NK-92 treated with Interleukin-12 subunit alpha and Interleukin-12 subunit beta, amount 100 ng/mL, for 24 hours (cell line): ENCODE measurements at places on chromosomes 13 and 19.

- DNase-seq: no peak
Measured at GRCh38 chr19:15538774-15539173, 30.4 kb downstream of the CYP4F22 start.

DNA sequence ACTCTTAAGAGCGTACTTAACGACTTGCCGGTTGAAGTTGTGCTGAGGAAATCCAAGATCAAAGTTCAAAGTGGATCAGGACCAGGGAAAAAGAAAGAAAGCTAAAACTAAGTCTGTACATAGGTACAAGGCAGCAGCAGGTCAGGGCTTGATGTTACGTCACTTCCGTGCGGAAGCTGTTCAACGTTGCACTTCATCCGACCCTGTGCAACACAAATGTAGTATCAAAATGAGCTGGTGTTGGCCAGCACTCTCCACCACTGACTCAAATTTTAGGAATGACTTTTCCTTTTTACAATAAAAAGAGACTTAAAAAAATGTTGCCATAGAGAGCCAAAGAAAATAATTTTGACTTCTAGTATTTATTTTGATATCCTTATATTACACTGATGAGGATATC, 1315.4 kb downstream of the EFNB2 start:
- DNase-seq: no peak

- no peak for DNase-seq
Measured at GRCh38 chr13:48772908-48773307, 119.2 kb downstream of the CYSLTR2 start.

DNA sequence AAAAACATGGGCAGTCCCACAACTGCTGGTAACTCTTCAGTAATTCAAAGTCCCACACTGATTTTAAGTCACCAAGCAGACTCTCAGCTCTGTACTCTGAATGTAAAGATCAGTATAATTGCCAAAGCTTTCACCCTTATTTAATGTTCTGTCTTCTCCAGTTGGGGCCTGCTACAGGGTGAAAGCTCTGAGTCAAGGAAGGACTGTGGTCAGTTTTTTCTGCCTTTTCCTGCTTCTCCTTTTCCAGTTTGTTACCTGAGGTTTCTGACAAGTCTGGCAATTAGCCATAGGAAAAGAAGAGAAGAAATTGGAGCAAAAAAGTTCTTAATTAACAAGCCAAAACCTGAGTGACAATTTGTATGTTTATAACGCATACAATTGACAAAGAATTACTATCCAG, 279.3 kb downstream of the RBM26 start:
- no peak for DNase-seq

- no peak for DNase-seq
Measured at GRCh38 chr13:22320991-22321390, 650.1 kb downstream of the FGF9 start.

DNA sequence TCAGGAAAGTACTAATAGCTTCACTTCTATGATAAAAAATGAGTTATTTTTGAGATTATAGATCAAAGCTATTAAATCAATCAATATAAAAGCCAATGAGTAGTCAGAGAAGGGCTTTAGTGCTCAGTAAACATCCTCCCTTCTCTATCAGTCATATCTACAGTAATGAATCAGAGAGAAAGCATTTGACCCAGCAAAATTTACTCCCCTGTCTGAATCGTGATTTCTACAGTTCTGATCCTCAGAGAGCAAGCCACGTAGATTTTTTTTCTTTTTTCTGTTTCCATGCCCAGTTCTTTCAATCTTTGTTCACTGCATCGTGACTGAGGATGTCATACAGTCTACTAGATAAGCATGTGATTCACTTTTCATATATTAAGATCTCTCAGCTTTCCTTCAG, 16.2 kb upstream of the MBNL2 start:
- DNase-seq: no peak

DNA sequence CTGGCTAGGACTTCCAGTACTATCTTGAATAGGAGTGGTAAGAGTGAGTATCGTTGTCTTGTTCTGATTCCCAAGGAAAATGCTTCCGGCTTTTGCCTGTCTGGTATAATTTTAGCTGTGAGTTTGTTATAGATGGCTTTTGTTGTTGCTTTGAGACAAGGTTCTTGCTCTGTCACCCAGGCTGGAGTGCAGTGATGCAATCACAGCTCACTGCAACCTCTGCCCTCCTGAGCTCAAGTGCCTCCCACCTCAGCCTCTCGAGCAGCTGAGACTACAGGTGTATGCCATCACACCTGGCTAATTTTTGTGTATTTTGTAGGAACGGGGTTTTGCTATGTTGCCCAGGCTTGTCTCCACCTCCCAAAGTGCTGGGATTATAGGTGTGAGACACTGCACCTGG, 6.1 kb upstream of the ZNF543 start:
- no peak for DNase-seq

- DNase-seq: no peak
Measured at GRCh38 chr13:22690756-22691155, 490.0 kb upstream of the SGCG start.

- no peak for DNase-seq
Measured at GRCh38 chr13:18960637-18961227, 220.9 kb downstream of the TUBA3C start.

DNA sequence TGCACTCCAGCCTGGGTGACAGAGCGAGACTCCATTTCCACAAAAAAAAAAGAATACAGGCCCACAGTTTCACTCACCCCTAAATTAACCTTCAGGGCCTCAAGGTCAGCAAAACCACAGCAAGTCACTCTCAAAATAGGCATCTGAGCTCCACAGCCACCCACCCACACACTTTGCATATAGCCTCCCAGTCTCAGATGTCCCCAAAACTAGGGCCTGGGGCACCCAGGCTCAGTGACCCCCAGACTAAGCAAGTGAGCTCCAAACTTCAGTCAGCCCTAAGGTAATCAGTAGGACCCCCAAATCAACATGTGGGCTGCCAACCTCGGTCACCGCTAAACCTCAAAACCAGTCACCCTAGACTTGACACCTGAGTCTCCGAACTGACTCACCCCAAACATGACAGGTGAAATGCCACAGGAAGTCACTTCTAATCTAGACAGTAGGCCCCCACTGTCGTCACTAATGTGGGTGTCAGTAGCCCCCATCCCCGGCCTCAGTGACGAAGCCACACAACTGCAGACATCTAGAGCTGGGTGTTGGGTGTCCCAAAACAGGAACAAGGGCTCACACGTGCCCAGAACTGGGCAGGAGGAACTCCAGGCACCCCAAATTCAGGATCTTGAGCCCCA, 13.9 kb downstream of the RABAC1 start:
- DNase-seq: peak; percentile 93

- no peak for DNase-seq
Measured at GRCh38 chr13:99757756-99758459, 213.7 kb downstream of the ZIC5 start.

DNA sequence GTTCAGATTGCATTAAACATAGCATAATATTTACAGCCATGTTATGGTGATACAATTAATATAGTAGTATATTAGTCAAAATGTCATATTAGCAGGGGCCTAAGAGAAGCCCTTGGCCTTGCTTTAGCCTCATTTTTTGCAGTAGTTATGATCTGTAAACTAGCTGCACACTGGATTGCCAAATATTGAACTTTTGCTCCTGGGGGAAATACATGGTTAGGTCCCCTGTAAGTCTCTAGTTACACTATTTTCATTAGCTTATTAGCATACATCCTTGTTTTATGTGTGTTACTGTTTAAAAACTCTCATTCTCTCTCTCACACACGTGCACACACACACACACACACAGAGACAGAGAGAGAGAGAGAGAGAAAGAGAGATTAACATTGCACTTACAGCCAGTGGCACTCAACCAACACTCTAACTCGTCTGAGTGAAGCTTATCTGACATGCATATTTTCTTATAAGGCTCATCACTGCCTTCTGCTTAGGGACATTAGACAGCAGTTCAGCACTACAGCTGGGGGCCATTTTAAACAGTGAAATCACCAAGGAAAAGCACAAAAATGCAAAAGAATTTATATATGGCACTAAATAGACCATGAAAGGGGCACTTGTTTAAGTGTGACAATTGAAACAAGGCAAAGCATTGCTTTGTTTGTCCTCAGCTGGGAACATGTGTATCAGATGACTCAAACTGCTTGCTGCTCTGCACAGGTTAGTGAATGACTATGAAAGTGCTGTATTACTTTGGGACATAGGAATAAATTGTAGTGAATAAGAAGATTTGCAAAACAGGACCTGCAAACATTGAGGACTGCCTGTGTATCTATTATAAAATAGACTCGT, 278.7 kb downstream of the GPC6 start:
- no peak for DNase-seq

GRCh38 chr13:103356226-103356864, 290.1 kb upstream of the SLC10A2 start:
- no peak for DNase-seq

DNA sequence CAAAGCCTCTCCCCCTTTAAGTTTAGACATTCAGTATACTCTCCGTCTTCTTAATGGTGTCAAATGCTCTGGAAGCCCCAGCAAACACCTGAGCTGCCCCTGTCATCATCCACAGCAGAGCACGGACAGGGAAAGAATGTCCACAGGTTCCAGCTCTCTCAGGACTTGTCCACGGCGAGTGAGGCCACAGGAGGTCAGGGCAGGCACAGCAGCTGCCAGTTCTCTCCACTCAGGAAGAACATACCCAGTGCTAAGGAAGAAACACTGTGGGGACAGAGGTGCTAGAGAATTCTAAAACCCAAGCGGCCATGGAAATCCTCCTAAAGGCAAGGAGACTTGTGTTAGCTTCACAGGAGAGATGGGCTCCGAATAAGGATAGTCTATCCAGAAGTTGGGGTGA, 132.0 kb upstream of the SERP2 start:
- no peak for DNase-seq

GRCh38 chr13:20064128-20064527, 96.7 kb downstream of the GJA3 start:
- DNase-seq: peak; percentile 18

DNA sequence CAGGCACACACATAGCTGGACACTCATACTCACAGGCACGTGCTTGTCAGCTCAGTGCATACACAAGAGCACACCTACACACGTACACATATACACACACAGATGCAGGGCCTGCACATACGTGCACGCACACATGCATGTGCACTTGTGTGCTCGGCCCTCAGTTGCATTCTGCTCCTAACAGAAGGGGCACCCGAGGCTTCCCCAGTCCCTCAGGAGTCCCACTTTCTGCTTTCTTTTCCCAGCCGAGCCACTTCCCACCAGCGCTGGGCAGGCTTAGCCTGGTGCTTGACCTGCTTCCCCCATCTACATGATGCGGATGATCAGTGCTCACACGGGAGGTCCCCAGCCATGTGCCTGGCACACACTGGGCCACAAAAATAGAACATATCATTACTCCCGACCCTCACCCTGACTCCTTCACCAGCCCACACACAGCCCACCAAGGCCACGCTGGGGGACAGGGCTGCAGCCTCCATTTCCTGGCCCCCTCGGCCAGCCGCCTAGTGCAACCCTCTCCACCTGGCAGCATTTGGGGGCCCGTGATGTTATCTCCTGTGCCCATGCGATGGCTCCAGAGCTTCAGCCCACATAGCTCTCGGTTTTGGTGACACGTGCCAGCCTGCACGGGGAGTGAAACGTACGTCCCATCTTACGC, 125.2 kb upstream of the SPACA7 start:
- no peak for DNase-seq

DNA sequence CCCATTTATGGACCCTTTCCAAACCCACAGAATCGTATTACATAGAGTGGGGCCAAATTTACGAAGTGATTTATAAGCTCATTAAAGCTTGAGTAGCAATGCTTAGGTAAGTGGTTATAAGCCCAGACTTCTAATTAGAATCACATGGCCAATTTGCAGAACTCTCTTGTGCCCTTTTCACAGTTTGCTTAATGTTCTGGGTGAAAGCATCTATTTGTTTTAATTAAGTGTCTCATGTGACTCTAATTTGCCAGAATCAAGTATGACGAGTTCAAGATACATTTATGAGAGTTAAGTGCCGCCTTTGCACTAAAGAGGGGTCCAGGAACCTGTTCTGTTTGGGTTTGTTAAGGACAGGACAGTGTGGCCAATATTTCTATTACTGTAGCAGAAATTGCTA, 46.0 kb upstream of the ZNF681 start:
- no peak for DNase-seq

GRCh38 chr13:100182900-100183490, 94.1 kb downstream of the PCCA start:
- DNase-seq: no peak

- no peak for DNase-seq
Measured at GRCh38 chr19:4971424-4971793, 2.5 kb downstream of the KDM4B start.

- no peak for DNase-seq
Measured at GRCh38 chr13:59356607-59357006, 807.1 kb downstream of the DIAPH3 start.

DNA sequence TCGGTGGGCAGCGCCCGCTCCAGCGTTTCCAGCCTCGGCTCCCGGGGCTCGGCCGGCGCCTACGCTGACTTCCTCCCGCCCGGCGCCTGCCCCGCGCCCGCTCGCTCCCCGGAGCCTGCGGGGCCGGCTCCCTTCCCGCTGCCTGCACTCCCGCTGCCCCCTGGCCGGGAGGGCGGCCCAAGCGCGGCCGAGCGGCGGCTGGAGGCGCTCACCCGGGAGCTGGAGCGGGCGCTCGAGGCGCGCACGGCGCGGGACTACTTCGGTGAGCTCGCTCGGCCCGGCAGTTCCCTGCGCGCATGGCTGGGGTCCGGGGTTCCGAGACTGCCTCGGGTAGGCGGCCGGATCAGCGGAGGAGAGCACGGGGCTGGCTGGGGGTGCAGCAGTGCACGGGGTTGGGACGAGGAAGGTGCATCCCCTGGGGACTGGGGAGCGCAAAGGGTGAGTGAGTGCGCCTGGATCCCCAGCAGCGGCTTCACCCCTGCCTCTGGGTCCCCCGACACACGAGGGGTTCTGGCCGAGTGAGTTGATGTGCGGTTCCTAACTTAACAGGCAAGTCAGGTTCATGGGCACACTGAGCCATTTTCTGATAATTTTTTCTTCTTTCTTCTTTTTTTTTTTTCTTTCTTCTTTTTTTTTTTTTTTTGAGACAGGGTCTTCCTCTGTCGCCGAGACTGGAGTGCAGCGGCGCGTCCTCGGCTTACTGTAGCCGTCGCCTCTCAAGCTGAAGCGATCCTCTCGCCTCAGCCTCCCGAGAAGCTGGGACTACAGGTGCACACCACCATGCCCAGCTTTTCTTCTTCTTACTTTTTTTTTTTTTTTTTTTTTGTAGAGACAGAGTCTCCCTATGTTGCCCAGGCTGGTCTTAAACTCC, 1.1 kb downstream of the WTIP start:
- DNase-seq: no peak

DNA sequence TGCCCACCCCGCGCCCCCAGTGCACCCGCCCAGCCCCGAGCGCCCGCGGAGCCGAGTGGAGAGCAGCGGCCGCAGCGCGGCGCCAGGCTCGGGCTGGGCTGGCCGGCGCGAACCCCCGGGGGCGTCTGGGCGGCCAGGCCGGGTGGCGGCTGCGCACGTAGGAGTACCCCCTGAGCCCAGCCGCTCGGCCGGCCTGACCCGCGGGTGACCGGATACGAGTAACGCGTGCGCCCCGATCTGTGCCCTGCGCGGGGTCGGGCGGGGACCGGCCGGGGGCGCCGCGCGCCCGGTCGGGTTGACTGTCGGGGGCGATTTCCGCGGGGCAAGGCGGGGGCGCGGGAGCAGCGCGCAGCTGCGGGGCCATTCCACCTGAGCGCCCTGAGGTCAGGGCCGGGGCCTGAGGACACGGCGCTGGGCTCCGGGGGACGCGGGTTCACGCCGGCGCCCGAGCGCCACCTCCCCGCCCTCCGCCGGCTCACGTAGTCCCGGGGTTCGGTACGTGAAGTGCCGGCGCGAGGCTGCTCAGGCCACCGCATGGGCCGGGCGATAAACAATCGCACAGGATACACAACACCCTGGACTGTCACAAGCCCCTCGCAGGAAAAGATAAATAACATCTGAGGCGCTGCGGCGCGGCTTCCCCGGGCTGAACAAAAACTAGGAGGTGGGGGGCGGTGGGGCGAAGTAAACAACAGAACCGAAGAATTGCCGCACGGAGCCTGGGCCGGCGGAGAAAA, 37.6 kb upstream of the FLT1 start:
- DNase-seq: no peak
